ENCODE measurements at places on chromosomes 1 and 21.

DNA sequence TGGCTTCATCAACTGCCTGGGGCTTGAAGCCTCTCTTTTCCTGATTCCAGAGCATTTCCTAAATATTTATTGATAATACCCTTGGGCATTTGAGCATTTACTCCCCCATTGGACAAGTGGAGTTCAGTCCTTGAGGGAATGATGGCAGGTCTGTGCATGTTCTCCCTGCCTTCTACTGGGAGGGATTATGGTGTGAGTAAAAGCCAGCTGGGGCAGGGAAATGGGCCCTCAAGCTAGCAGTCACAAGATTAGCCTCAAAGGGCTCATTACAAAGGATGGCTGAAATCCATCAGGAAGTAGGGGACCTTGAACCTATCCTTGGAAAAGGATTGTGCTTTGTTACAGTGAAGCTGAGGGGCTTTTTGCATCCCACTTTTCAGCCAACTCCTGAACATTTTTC, 24.2 kb upstream of the OSBPL9 start:
- DNase-seq = no peak

- DNase-seq = peak; percentile 34
Measured at GRCh38 chr1:97820470-97821188, 100.2 kb downstream of the DPYD start.

GRCh38 chr1:62462370-62462769, 25.5 kb downstream of the USP1 start:
- DNase-seq = no peak

DNA sequence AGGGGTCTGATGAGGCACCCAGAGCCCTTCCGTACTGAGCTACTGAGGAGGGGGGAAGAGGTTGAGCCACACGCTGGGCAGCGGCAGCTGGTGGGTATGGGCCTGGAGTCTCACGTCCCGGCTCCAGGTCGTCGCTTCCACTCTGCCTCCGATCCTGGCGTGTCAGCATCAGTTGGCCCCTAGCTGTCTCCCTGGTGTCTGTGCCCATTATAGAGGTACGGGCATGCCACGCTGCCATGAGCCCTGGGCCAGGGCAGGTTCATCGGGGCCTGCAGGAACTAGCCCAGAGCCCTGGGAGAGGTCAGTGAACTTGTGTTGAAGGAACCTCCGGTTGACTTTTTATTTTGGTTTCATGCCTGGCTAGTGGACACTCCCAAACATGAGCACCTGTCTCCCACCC, 18.2 kb downstream of the COQ8A start:
- DNase-seq = no peak

- no peak for DNase-seq
Measured at GRCh38 chr1:183349201-183349711, 68.9 kb downstream of the NMNAT2 start.

DNA sequence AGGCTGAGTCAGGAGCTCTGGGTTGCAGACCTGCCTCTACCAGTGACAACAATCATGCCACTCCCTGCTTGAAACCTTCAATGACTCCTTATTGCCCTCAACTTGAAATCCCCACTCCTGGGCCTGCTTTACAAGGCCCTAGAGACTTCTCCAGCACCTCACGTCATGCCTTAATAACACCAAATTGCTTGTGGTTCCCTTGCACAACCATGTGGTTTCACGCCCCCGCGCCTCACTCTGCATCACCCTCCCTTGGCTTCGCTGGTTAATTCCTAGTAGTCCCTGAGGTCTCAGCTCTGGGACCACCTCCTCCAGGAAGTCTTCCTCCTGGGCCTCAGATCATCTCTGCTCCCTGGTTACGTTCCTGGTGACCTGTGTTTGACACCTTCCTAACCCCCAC, 33.0 kb downstream of the EPHA2 start:
- no peak for DNase-seq

- DNase-seq = no peak
Measured at GRCh38 chr21:43693981-43694380, 24.9 kb upstream of the PDXK start.

GRCh38 chr1:56548571-56548970, 30.8 kb downstream of the PLPP3 start:
- no peak for DNase-seq

GRCh38 chr1:12764016-12764415, 9.5 kb upstream of the PRAMEF12 start:
- no peak for DNase-seq
